Midbrain (tissue), 1 donor: ENCODE measurements at places on chromosomes 2 and 18.

DNA sequence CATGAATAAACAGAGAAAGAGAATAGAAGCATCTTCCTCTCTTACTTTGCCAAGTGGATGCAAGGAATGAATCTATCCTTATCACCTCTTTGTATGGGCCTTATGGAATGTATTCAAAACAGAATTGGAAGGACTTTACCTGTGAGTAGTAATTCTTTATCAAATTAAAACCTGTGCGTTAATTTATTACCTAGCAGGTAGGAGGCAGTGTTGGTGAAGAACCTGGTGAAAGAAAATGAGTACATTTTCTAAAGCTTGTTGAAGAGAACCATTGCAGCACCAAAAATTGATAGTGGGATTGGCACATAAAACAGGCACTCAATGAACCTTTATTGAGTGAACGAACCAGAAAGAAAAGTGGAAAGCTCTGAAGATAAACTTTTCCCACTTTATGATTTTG, 1302.1 kb upstream of the CELF4 start:
- DNase-seq = no peak

DNA sequence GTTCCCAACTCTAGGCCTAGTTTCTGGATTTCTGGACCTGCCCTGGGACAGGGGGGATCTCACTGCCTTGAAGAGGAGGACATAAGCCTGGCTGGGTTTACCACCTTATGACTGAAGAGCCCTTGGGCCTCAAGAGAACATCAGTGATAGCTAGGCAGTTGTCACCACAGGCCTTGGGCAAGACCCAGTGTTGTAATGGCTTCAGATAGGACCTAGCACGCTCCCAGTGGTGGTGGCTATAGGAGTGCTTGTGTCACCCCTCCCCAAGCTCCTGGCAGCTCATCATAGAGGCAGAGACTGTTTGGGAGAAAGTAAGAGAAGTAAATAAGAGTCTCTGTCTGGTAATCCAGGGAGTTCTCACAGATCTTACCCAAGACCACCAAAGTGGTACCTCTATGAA, 19.4 kb upstream of the EVA1A start:
- no peak for DNase-seq

- DNase-seq = peak; percentile 73
Observed at GRCh38 chr18:61531182-61531581, 198.0 kb downstream of the CDH20 start.

DNA sequence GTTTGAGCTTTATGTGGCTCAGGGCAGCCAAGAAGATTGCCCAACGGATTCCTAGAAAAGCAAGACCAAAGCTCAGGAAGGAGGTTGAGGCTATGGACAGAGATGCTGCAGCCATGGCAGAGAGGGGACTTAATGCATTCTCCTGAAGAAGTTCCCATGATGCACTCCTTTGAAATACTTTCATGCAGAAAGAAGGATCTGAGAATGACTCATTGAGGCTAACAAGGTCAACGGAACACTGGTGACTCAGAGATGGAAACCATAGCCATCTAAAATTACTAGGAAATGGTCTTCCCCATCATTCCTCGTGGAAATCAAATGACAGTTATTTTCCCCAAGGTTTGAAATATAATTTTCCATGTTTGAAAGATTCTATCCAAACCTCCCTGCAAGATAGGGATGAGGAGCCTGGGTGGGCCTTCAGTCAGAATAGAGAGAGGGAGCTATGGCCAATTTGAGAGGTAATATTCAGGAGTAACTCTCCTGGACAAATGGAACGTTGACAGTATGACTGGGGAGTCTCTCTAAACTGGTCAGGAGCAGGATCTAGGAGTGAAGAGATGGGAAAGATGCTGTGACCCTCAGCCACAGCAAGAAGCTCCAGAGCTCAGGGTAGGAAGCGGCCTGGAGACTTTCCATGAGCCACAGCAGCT, 63.0 kb downstream of the REEP1 start:
- no peak for DNase-seq

GRCh38 chr18:36757081-36757480, 71.7 kb downstream of the TPGS2 start:
- DNase-seq = peak; percentile 79

DNA sequence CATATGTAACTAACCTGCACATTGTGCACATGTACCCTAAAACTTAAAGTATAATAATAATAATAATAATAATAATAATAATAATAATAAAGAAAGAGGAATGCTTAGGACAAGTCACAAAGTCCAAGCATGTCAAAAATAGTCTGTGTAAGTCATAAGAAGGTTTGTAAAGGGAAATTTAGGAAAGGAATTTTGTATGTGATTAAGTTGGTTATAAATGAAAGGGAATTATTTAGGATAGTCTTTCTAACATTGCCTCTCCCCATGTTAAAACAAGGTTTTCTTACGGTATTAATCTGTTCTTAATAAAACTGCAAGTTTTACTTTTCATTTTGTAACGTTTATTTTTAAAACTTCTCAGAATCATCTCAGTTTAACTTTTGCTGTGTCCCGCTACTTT, 62.8 kb downstream of the SESTD1 start:
- DNase-seq = no peak

DNA sequence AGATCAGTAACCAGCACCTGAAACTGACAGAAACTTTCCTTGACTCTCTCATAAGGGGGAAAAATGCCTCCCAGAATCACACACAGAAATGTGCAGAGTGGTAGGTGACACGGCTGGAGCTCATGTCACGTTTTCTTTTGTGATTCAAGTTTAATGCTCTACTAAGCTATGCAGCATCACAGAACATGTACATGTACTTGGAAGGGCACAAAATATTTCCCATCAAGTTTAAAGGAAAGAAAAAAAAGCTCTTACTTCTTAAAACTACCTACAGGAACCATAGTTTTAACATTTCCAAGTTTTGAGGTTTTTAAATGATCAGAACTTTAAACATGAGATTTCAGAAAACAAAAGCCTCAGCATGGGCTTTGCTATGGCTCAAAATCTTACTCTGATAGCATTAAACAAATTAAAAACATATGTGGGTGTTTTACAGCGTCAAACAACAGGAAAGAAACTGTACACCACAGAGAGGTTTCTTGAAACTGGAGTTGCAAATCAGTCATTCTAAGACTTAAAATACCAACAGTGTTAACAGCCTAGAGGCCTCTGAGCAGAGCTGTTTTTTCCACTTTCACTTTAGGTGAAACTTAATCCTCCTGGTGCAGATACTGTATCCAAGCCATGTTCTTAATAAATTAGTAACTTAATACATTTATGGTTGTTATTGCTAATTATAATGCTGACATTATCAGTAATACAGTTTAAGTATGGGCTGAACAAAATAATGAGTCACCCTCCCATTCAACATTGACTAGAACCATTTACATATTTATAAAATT, 30.1 kb downstream of the MBP start:
- DNase-seq = no peak

- no peak for DNase-seq
Observed at GRCh38 chr18:62755946-62756345, 40.6 kb downstream of the PHLPP1 start.

- DNase-seq = no peak
Observed at GRCh38 chr2:23355001-23355400, 30.0 kb upstream of the KLHL29 start.
